ENCODE measurements at places on chromosomes 3 and 15.

- no peak for DNase-seq
Measured at GRCh38 chr3:113254171-113254947, 43.0 kb downstream of the BOC start.

GRCh38 chr3:184366619-184367289, 5.2 kb downstream of the POLR2H start:
- DNase-seq: peak; percentile 58

DNA sequence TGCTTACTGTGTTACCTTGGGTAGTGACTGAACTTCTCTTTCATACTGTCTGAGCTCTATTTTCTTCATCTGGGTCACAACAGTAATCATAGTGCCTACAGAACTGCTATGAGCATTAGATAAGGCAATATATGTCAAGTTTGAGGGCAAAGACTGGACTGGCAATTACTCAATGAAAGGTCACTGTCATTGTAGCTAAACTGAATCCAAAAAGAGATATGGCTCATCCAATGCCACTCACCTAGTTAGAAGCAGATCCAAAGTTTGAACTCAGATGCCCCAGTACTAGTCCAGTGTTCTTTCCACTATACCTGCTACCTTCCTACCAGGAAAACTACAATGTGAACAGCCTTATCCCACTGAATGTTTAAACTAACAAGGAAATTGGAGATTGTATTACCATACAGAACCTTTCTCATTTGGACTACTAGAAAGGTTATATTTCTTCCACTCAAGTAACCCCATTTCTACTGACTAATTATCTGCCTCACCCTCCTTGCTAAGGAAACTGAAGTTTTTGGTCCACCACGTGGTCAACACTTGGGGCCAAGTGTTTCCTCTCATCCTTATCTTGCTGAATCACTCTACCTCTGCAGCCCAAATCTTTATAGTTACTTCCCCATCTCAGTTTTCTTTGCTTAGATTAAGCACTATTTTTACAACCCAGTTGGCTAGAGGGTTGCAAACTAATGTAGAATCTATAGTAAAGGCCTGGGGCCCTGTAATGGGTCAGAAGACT, 202.3 kb upstream of the LPP start:
- no peak for DNase-seq

DNA sequence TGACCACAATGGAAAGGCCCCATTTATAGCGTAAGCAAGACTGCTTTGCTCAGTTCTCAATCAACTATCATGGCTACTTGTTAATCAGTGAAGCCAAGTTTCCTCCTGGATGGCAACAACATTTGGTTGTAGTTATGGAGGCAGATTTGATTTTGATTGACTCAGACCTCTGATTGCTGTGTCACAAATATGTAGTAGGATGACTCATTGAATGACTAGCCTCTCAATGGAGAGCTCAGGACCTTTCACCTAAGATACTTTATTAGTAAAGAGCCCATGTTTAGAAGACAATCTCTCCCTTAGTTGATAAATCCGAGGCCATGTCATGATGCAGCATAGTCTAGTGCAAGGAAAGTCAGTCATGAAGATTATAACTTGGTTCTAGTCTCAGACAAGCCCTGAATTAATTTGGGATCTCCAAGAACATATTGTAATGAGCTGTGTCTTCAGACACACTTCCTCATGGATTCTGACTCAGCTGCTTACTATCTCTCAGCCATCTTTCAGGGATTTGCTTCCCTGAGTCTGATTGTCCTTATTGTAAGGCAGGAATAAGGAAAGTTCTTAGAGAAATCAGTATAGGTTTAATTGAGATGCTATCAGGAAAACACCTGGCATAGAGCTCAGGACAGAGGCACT, 397.4 kb upstream of the TMCO5A start:
- DNase-seq: no peak

GRCh38 chr3:153051427-153052095, 110.5 kb upstream of the RAP2B start:
- peak; percentile 59 for DNase-seq
